H9 (cell line): ENCODE measurements at places on chromosomes 7 and 10. TPM values are rescaled to one million over a fixed set of nuclear protein-coding genes. Genes with fewer than 3 reads are reported as not detected.

GRCh38 chr7:94324380-94325121 is 70.1 kb upstream of the COL1A2 start:
- no peak overlapping the region for H3K27ac ChIP-seq
- no peaks in the 10 kb centered on the region; the same call in 1 of the 2 replicates for H3K4me1 ChIP-seq
- no peak for DNase-seq
- H3K4me3 ChIP-seq = no peak overlapping the region
- no peaks in the 10 kb centered on the region for H3K27me3 ChIP-seq

GRCh38 chr7:119320316-119320715 is 952.7 kb upstream of the KCND2 start:
- no peaks in the 10 kb centered on the region for H3K27me3 ChIP-seq
- H3K4me3 ChIP-seq = no peak overlapping the region
- no peak for DNase-seq
- no peak overlapping the region for H3K27ac ChIP-seq

GRCh38 chr10:69901628-69902505 is 100.2 kb downstream of the COL13A1 start:
- H3K36me3 ChIP-seq = no peaks in the 10 kb centered on the region; the same call in 1 of the 2 replicates
- no peak overlapping the region for H3K27ac ChIP-seq
- peaks cover 5% of the 10 kb centered on the region for H3K4me1 ChIP-seq
- no peak overlapping the region for H3K4me3 ChIP-seq

The TYW1B gene
- total RNA-seq = 5.1 and 5.5 TPM in 2 replicates

- H3K4me3 ChIP-seq = no peak overlapping the region
- H3K36me3 ChIP-seq = no peaks in the 10 kb centered on the region
- no peak for DNase-seq
- H3K27ac ChIP-seq = no peak overlapping the region
- no peaks in the 10 kb centered on the region for H3K4me1 ChIP-seq
These were observed 357.1 kb downstream of the SEMA3D start for GRCh38 chr7:84829719-84830118.

The ZSCAN25 gene
- total RNA-seq = 21.3 and 21.5 TPM in 2 replicates

The UBTD1 gene
- 18.1 and 19.0 TPM in 2 replicates for total RNA-seq

The BTBD16 gene
- total RNA-seq = not detected in 2 replicates

The NFKB2 gene
- 21.0 and 23.7 TPM in 2 replicates for total RNA-seq

GRCh38 chr7:154438571-154439367 is 386.6 kb downstream of the DPP6 start:
- no peaks in the 10 kb centered on the region for H3K27me3 ChIP-seq
- no peaks in the 10 kb centered on the region for H3K4me1 ChIP-seq
- H3K27ac ChIP-seq = no peak overlapping the region
- no peaks in the 10 kb centered on the region for H3K36me3 ChIP-seq
- no peak overlapping the region for H3K4me3 ChIP-seq

DNA sequence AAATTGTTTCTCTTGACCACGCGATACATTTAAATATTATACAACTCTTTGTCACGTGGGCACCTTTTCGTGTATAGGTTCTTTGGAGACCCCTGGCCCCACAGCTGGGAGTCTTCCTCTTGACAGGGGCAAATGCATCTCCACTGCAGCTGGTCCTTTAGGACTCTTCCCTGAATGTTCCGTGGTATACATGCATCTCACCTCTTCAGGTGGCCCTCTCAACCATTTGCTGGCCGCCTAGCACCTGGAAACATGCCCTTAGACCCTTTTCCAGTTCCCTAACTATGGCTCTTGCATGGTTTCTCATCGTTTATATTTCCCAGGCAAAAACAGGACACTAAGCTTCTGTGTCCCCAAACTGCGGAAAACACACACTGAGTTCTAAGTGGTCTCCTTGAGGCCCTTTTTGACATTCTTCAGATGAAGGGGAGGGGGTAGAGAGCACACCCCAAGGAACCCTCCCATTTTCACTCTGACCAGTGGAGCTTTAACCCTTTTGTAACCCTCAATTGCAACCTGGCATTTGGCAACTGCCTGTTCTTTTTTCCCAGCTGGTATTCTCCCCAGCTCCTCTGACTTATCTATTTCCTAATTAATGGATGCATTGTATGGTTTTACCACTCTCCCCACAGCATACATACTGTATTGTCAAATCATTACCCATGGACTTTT is 20.6 kb downstream of the HNRNPA2B1 start:
- H3K36me3 ChIP-seq = peaks cover 23% of the 10 kb centered on the region
- no peak for DNase-seq
- no peak overlapping the region for H3K27ac ChIP-seq
- H3K27me3 ChIP-seq = no peaks in the 10 kb centered on the region
- no peaks in the 10 kb centered on the region; the same call in 1 of the 2 replicates for H3K4me1 ChIP-seq
